Putamen (tissue), 1 donor: ENCODE measurements at places on chromosomes 11 and 22.

DNA sequence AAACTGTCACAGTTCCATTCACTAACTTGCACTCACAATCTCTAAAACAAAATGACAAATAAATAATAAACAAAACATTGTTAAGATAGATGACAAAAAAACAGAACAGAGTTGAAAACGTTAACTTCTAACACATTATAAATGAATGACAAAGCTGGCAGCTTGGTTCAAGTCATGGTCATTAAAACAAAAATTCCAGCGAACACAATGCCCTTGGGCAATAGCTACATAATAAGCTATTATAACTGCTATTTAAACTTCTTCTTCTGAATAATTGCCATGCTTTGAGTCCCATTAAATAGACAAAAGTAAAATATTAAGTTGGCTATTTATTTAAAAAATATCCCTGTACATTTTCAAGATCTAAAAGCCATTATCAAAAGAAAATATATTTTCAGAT lies 54.7 kb downstream of the PICALM start:
- DNase-seq, result no peak

DNA sequence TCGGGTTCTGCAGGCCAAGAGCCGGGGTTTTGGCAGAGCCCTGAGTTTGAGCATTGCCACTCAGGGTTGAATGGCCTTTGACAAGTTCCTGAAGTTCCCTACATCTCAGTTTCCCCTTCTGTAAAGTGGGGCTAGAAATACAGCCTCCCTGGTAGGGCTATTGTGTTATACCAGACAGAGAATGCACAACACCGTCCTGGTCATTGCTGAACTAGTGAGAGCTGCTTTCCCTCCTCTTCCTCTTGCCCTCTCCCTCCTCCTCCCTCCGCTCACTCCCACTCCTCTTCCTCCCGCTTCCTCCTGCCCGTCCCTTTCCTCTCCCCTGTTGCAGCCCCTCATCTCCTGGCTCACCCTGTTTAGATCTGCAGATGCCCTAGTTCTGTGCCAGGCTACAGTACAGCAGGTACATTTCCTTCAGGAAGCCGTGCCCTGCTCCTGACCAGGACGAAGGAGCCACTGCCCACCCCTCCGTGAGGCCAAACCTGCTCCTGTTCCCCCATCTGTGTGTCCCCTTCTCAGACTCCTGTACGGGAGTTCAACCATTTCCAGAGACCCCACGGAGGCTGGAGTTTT lies 91.5 kb upstream of the SHANK2 start:
- no peak for DNase-seq

DNA sequence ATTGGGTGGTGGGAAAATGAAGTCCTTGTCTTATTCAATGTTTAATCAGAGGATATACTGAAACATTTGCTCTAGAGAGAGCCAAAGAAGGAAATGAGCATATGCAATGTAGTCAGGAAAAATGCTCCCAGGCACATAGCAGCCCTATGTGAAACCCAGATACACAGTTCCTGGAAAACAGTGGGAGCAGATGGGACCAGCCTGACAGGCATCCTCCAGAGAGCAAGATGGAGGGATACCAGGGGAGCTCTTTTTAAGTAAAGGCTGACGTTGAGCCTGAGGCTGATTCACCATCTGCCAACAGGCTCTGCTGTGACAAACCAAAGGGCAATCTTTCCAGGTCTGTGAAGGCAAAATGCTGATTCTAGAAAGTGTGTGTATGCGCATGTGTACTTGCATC lies 559.4 kb upstream of the KIRREL3 start:
- DNase-seq, result no peak

GRCh38 chr11:110031171-110031570 lies 62.0 kb upstream of the ZC3H12C start:
- no peak for DNase-seq

GRCh38 chr11:67651976-67652781 lies 1.6 kb upstream of the ACY3 start:
- no peak for DNase-seq

DNA sequence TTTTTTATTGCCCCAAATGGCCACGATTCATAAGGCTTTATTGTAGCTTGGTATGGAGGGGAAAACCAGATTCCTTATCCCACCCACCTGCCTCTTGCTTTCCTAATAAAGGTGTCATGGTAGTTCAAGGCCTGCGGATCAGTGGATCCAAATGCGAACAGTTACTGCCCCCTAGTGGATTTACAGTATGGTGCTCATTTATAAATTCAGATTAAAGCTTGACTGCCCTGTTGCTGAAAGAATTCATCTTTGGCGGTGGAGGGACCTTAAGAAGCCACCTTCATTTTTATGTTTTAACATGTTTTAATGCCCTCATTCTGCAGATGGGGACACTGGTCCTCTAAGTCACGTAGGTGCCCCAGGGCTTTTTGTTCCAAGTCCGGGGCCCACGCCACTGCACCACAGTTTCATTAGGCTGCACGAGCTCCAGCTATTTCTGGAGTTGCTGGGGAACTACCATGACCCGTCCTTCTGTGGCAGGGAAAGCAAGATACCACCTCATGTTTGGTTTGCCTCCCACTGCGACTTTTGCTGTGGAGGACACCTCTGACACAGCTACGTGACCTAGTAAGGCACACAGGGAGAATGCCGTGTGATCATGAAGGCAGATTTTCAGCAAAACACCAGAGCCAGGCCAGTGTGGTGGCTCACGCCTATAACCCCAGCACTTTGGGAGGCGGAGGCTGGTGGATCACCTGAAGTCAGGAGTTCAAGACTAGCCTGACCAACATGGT lies 15.6 kb upstream of the INCENP start:
- DNase-seq, result peak; percentile 60

GRCh38 chr22:36317658-36318271 lies 64.8 kb downstream of the APOL1 start:
- DNase-seq, result no peak

GRCh38 chr11:81987829-81988472 lies 745.7 kb downstream of the FAM181B start:
- no peak for DNase-seq

GRCh38 chr11:125979511-125979910 lies 33.7 kb downstream of the VSIG10L2 start:
- no peak for DNase-seq

- no peak for DNase-seq
Measured at GRCh38 chr11:2432171-2432621, 12.1 kb downstream of the TRPM5 start.

DNA sequence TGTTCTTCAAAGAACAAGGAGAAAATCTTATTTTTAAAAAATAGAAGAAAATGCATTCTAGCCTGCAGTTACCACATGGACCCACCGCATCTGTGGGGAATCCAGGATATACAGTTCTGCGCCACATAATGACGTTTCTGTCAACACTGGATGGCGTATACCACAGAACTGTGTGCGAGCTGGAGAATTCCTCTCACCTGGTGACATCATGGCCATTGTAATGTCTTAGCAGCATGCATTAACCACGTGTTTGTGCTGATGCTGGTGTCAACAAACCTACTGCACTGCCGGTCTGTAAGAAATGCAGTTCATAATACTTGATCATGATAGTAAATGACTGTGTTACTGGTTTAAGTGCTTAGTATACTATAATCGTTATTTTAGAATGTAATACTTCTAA lies 174.7 kb downstream of the TBC1D22A start:
- no peak for DNase-seq

DNA sequence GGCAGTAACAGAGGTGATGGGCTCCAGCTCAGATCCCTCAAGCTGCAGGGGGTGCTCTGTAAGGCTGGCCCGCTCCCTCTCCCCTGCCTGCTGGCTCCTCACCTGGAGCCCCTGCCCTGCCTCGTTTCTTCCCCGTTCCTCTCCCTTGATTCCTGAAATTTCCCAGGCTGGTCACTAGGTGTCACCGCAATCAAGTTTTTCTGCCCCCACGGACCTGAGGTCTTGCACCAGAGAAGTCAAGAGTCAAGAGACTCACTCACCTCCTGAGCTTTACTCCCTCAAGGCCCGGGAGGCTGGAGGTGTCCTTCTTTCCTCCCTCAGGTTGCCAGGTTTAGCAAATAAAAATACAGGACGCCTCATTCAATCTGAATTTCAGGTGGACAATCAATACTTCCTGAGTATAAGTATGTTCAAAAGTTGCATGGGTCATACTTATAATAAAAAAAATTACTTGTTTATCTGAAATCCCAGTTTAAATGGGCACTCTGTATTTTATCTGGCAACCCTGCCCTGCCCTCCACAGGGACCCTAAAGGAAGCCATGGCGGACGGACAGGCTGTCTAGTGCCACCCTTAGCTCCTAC lies 69.2 kb downstream of the SCUBE1 start:
- peak; percentile 19 for DNase-seq

DNA sequence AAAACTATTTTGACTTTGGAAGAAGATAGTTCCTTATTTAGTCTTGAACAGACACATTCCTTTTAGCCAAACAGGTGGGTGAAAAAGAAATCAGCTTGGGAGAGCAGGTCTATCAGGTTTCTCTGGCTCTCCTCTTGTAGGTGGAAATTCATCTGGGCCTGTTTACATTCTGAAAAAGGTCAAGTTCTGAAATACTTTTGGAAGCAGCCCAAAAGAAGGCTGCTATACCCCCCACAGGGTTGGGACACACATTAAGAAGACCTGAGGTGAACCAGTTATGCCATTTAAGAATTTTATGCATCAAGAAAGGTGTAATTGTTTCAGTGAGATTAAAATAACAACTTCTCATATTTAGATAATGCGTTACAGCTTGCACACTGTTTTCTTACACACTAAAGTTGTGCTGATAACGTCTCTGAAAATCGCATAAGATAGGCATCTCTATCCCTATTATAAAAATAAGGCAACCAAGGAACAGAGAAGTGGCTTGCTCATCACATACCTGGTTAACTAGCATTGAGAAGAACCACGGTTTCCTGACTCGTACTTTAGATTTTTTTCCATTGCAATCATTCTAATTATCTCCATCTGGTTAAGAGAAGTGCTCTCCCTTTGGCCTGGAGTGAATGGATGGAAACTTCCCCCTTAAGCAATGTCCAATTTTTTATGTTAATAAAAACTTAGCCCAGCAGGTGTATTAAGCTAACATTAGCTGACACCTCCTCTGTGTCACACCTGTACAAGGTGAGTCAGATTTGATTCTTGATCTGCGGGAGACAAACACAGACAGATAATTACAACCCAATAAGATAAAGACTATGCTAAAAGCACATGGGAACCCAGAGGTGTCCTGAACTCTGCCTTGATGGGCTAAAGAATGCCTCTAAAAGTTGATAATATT lies 60.5 kb upstream of the UCP3 start:
- no peak for DNase-seq

DNA sequence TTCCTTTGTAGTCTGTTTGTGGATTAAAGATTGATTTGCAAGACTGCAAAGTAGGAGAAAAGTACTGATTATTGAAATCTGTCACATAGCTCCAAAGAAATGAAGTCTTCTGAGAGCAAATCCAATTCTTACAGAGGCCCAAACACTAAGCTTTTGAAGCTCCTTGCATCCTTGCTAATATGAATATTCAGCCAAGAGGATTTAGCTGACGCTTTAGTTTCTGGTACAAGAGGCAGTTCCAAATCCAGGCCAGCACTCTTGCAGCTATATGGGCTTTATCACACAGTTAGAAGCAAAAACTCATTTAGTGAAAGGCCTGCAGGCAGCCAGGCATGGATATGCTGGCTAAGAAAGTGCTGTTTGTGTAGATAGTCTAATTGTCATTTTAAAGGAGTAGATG lies 12.7 kb downstream of the PAAF1 start:
- peak; percentile 17 for DNase-seq

- DNase-seq, result no peak
Measured at GRCh38 chr11:34354782-34355181, 3.0 kb downstream of the ABTB2 start.

GRCh38 chr11:130454491-130455252 lies 6.2 kb downstream of the ADAMTS15 start:
- DNase-seq, result peak; percentile 23

GRCh38 chr11:11944444-11944843 lies 64.0 kb downstream of the DKK3 start:
- no peak for DNase-seq

DNA sequence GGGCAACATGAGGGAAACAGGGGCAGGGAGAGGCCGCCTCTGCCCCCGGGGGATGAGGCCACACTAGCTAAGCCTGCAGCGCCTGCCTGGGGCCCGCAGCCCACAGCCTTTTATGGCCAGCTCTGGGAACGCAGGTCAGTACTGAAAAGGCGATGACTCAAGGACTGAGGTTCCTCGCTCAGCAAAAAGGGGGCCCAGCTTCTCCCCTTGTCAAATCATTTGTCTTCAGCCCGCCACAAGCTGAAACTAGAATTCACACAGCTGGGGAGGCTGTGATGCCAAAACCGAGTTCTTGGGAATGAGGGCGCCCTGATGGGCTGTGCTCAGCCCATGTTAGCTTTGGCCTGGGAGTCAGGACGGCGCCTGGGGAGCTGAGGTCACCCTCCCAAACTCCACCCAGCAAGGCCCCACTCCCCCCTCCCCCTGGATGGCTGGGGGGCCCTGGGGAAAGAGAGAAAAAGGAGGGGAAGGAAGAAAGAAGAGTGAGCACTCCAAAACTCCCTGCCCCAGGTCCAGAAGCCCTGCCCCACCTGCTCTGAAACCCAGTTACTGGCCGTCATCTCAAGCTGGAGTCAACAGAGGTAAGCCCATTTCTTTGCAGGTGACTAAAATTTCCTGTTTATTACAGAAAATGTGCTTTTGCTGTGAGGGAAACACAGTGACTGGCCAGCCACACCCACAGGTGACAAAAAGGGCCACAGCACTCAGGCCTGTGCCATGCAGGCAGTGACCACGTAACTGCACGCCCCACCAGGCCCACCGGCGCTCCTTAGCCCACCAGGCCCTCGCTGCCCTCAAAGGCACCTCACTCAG lies 13.7 kb downstream of the EHD1 start:
- DNase-seq, result no peak

DNA sequence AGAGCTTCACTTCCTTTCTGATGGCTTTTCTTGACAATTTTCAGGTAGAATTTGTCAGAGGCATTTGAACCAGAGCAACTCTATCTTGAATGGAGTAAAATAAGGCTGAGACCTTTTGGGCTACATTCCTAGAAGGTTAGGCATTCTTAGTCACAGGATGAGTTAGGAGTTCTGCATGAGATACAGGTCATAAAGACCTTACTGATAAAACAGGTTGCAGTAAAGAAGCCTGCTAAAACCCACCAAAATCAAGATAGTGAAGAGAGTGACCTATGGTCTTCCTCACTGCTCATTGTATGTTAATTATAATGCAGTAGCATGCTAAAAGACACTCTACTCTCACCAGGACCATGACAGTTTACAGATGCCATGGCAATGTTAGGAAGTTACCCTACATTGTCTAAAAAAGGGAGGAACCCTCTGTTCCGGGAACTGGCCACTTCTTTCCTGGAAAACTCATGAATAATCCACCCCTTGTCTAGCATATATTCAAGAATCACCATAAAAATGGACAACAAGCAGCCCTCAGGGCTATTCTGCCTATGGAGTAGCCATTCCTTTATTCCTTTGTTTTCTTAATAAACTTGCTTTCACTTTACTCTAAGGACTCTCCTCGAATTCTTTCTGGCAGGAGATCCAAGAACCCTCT lies 1519.7 kb upstream of the TENM4 start:
- no peak for DNase-seq

DNA sequence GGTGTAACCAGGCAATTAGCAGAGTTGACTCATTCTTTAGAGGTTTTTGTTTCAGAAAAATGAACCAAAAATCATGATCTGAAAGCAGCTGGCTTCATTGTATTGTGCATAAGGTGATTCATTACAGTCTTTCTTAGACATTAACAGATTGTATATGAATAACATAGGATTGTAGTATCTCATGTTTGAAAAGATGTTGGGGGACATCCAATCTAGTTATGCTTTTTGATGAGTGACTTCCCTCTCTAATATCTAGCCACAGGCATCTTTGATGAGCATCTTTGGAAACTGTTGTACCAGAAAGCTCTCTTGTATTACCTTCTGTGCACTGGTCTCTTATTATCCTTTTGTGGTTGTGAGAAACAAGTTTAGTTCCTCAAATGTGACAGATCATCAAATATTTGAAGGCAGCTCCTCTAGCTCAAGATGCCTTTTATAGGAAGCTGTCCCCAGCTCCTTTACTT lies 8.3 kb downstream of the GRK3 start:
- DNase-seq, result no peak
